ENCODE measurements at places on chromosomes 4 and X.

GRCh38 chr4:138645289-138645688, 370.3 kb upstream of the NOCT start:
- no peak for DNase-seq

DNA sequence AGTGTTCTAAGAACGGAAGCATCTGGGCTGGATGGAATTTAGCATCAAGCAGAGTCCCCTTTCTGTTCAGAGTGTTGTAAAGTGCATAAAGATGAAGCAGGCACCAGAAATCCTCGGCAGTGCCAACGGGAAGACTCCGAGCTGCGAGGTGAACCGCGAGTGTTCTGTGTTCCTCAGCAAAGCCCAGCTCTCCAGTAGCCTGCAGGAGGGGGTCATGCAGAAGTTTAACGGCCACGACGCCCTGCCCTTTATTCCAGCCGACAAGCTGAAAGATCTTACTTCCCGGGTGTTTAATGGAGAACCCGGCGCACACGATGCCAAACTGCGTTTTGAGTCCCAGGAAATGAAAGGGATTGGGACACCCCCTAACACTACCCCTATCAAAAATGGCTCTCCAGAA, 29.4 kb downstream of the NSD2 start:
- DNase-seq, result no peak

- DNase-seq, result no peak
Observed at GRCh38 chr4:69095301-69095731, 958 bp upstream of the UGT2B7 start.

- DNase-seq, result no peak
Observed at GRCh38 chrX:132442691-132443090, 46.1 kb downstream of the MBNL3 start.

DNA sequence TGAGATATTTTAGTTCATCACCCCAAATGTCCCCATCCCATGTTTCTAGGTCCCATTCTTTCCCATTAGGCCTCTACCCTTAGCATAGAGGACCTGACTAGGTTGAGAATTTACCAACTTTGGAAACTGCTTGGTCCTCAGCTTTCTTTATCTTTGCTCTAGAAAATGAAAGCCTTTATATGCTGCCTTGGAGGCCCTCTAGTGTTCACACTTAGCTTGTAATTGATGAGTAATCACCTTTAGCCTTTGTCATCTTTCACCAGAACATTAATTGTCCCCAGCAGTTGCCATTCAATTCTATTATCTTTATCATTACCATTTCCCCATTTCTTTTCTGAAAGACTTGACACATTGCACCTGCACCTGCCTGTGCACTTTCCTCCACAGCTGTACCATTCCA, 589.2 kb upstream of the NR3C2 start:
- no peak for DNase-seq

GRCh38 chr4:185941461-185941860, 127.5 kb upstream of the TLR3 start:
- DNase-seq, result no peak

GRCh38 chr4:26854701-26855100, 5.9 kb upstream of the STIM2 start:
- no peak for DNase-seq

DNA sequence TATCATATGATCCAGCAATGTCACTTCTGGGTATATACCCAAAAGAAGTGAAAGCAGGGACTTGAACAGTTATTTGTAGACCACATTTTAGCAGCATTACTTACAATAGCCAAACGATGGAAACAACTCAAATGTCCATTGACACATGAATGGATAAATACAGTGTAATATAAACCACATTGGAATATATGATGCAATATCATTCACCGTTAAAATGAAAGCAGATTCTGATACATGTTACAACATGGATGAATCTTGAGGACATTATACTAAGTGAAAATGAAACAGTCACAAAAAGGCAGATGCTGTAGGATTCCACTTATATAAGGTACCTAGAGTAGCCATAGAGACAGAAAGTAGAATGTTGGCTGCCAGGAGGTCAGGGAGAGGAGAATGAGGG, 130.5 kb upstream of the SMAD1 start:
- no peak for DNase-seq

- no peak for DNase-seq
Observed at GRCh38 chrX:26851981-26852380, 611.2 kb downstream of the PPP4R3C start.

GRCh38 chrX:71603618-71604017, 14.7 kb downstream of the CXCR3 start:
- no peak for DNase-seq

GRCh38 chr4:100306018-100306417, 115.8 kb upstream of the DDIT4L start:
- DNase-seq, result no peak

GRCh38 chr4:126215759-126216158, 901.0 kb downstream of the FAT4 start:
- DNase-seq, result no peak

- DNase-seq, result no peak
Observed at GRCh38 chr4:3354455-3354811, 61.6 kb downstream of the RGS12 start.

DNA sequence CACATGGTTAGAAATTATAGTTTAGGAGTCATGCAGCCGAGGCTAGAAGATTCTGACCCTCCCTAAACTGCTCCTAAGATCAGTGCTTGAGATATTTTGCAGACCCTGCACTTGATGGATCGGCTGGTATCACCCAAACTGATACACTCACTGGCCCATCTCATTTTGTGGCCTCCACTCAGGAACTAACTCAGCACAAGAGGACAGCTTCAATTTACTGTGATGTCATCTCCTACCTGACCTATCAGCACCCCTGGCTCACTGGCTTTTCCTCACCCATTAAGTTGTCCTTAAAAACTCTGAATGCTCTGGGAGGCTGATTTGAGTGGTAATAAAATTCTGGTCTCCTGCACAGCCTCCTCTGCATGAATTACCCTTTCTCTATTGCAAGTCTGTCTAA, 450.9 kb downstream of the PCDH10 start:
- no peak for DNase-seq

DNA sequence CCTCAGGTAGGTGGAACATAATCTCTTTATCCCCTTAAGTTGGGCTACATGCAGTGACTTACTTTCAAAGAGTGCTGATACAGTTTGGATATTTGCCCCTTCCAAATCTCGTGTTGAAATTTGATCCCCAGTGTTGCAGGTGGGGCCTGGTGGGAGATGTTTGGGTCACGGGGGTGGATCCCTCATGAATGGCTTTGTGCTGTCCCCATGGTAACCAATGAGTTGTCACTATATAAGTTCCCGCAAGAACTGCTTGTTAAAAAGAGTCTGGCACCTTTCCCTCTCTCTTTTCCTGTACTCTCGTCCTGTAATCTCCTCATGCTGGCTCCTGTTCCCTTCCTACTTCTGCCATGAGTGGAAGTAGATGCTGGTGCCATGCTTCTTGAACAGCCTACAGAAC, 71.3 kb downstream of the GLRA3 start:
- DNase-seq, result no peak

- no peak for DNase-seq
Observed at GRCh38 chr4:137559801-137560200, 27.5 kb upstream of the PCDH18 start.

GRCh38 chr4:111502626-111503025, 642.6 kb upstream of the FAM241A start:
- no peak for DNase-seq

- DNase-seq, result no peak
Observed at GRCh38 chr4:36064117-36064516, 180.2 kb downstream of the ARAP2 start.

- no peak for DNase-seq
Observed at GRCh38 chr4:105050896-105051295, 95.8 kb upstream of the TET2 start.

GRCh38 chr4:90060039-90060438, 67.2 kb upstream of the CCSER1 start:
- DNase-seq, result no peak

DNA sequence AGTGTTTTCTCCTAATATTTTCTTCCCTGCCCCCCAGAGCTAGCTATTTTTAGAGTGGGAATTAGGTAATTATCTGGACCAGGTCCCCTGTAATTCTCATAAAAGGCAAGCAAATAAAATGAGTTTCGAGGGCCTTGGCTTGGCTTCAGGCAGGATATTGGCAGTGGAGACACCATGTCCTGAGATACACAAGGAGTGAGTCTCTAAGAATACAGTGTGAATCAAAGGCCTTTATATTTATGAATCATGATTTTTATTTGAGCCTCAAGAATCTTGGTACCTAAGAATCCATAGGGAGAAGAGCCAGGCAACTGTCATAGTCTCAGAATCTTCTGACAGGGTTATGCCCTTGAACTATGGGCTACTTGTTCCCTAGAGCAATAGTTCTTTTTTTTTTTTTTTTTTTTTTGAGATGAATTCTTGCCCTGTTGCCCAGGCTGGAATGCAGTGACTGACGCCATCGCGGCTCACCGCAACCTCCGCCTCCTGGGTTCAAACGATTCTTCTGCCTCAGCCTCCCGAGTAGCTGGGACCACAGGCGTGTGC, 205.4 kb downstream of the LDB2 start:
- DNase-seq, result no peak

DNA sequence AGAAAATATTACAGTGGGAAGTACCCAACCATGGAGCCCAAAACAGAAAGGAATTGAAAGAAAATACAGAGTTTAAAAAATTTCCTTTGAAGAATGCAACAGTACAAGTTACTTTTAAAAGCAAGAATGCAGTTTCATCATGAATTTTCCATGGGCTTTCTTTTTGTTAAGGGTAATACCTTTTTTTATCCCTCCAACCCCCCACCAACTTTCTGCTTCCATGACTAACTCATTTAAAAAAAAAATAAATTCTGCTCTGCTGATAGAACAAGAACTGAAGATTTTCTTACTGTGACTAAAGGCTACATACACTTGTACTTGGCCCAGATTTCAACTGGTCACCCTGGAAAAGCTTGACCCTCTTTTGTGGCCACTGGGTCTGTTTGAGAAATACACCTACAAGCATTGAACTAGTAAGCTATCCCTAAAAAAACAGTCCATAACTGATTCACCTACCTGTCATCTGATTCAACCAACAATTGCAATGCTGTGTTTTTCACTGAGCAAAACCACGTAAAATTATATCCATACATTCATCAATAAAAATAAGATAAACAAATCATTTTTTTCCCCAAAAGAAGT, 214.2 kb downstream of the NSUN7 start:
- no peak for DNase-seq

GRCh38 chr4:75729836-75730235, 5.5 kb downstream of the USO1 start:
- no peak for DNase-seq

DNA sequence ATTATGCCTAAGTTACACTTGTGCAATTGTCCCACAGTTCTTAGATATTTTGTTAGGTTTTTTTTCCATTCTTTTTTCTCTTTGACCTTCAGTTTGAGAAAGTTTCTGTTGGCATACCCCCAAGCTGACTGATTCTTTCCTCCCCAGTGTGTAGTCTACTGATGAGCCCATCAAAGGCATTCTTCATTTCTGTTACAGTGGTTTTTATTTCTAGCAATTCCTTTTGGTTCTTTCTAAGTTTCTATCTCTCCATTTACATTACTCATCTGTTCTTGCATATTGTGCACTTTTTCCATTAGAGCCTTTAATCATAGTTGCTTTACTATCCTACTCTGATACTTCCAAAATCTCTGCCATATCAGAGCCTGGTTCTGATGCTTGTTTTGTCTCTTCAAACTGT, 31.9 kb downstream of the CASP6 start:
- DNase-seq, result no peak

GRCh38 chr4:86050496-86050895, 309.4 kb downstream of the MAPK10 start:
- DNase-seq, result no peak
